ENCODE measurements at places on chromosomes 4 and X. TPM values are rescaled to one million over a fixed set of nuclear protein-coding genes. Genes with fewer than 3 reads are reported as not detected.

SPOCK3 gene
- total RNA-seq = 1.7 TPM

SSX4 gene
- total RNA-seq = not detected

TBC1D9 gene
- 9.5 TPM for total RNA-seq

ARAP2 gene
- total RNA-seq = 13.6 TPM

HELT gene
- not detected for total RNA-seq

CXCL6 gene
- not detected for total RNA-seq

CYTL1 gene
- not detected for total RNA-seq
